IPS-NIHi11 (cell line): ENCODE measurements at places on chromosomes 6 and 20.

- DNase-seq, result no peak
Measured at GRCh38 chr20:49810491-49811190, 2.0 kb upstream of the SLC9A8 start.

DNA sequence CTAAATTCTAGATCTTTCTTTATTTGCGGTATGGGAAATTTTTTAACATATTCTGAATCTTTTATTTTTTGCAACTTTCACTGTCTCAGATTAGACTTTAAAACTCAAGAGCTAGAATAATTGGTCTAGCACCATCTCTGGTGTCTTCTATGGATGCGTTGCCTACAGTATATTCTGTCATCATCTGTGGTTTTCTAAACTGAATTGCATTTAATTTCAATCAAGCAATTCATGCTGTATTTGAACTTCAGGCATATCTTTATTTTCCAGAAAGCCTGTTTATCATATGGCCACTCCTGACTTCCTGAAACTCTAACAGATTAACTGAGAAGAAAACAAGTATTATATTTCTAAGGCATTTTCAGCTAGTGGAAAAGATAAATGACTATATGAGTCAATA, 281.6 kb downstream of the PLCB1 start:
- no peak for DNase-seq

GRCh38 chr6:24064106-24064505, 61.9 kb upstream of the NRSN1 start:
- DNase-seq, result peak; percentile 23

- DNase-seq, result peak; percentile 50
Measured at GRCh38 chr20:3106658-3107463, 22.3 kb upstream of the AVP start.
